ENCODE measurements at places on chromosomes 4 and X.
A peak's percentile ranks its signal among the peaks of the same experiment; 100 is the strongest.

GRCh38 chr4:25481648-25482047 is 104.6 kb downstream of the ANAPC4 start:
- H3K36me3 ChIP-seq, result no peaks in the 10 kb centered on the region
- H3K27me3 ChIP-seq, result peaks cover 10% of the 10 kb centered on the region
- no peak overlapping the region for H3K4me3 ChIP-seq

GRCh38 chr4:176575141-176575730 is 217.5 kb downstream of the VEGFC start:
- H3K27me3 ChIP-seq, result no peaks in the 10 kb centered on the region
- no peaks in the 10 kb centered on the region for H3K36me3 ChIP-seq
- no peak overlapping the region for H3K4me3 ChIP-seq
- no peak for DNase-seq
- H3K4me1 ChIP-seq, result no peaks in the 10 kb centered on the region

GRCh38 chrX:140503238-140503601 is 1.6 kb downstream of the SOX3 start:
- no peak for DNase-seq
- H3K27me3 ChIP-seq, result peaks cover 45% of the 10 kb centered on the region
- H3K27ac ChIP-seq, result peak overlapping the region; percentile 54
- peak overlapping the region; percentile 44 for H3K4me3 ChIP-seq

DNA sequence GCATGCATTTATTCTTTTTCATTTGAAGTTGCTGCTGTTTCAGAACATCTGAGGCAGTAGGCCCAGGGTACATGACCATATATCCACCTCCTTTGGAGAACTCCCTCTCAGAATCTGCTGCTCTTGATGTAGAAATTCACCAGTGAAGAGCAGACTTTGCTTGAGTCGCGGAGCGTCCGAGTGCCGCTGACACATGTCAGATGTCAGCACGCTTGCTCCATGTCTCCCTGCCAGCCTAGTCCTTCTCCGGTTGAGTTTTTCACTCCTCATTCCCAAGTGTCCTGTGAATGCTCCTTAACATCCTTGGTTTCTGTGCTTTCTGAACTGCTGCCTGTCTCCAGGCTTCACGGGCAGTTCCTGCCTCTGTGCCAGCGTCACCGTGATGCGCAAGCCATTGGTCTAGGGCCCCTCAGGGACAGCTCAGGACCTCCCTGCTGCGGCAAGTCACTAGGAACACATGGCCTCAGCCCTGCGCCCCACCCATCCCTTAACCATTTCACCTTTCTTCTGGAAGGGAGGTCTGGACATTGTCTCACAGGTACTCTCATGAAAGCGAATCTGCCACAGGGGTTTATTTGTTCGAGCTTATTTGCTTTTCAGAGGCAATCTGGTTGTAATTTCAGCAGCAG is 93.1 kb upstream of the RBPJ start:
- H3K36me3 ChIP-seq, result no peaks in the 10 kb centered on the region
- no peak overlapping the region for H3K4me3 ChIP-seq
- no peak for DNase-seq
- no peak overlapping the region for H3K27ac ChIP-seq
- H3K27me3 ChIP-seq, result peaks cover 11% of the 10 kb centered on the region

- H3K27ac ChIP-seq, result peak overlapping the region; percentile 96
- DNase-seq, result peak; percentile 46
- no peaks in the 10 kb centered on the region for H3K27me3 ChIP-seq
- peak overlapping the region; percentile 81 for H3K4me3 ChIP-seq
- H3K36me3 ChIP-seq, result peaks cover 10% of the 10 kb centered on the region
These were observed 42.9 kb upstream of the HS3ST1 start for GRCh38 chr4:11471618-11472017.

GRCh38 chr4:22181736-22182135 is 233.2 kb upstream of the KCNIP4 start:
- no peaks in the 10 kb centered on the region for H3K36me3 ChIP-seq
- H3K4me3 ChIP-seq, result no peak overlapping the region
- H3K27ac ChIP-seq, result no peak overlapping the region
- no peaks in the 10 kb centered on the region for H3K27me3 ChIP-seq
- no peak for DNase-seq
- no peaks in the 10 kb centered on the region for H3K4me1 ChIP-seq

DNA sequence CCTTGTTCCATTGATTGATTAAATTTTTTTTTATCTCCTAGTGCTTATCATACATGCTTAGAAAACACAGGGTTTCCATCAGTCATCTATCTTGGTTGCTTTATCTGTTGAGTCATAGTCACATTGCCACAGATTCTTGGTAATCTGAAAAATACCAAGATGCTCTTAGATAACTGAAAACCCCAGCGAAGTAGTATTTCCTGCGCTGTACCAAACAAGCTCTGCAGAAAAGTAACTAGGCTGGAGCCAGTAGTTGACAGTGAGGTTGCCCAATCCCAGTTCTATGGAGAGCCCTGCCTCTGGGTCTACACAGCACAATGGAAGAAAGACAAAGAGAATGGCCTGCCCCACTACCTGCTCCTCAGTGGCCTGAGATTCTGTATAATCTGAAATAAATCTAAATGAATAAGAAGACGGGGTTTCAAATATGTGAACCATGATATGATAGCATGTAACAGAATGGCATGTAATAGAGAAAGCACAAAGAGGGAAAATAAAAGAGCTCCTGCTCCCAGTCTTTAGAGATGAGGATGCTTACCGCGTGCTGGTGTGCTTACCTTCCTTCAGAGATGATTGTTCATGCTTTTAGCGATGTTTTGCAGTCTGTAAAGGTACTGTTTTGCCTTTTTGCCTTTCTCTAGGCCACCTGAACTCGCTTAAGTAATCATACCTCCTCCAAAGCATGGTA is 55.3 kb upstream of the RAPGEF2 start:
- H3K4me1 ChIP-seq, result peaks cover 8% of the 10 kb centered on the region
- no peak for DNase-seq
- H3K27me3 ChIP-seq, result peaks cover 2% of the 10 kb centered on the region
- no peaks in the 10 kb centered on the region for H3K36me3 ChIP-seq

- H3K27me3 ChIP-seq, result peaks cover 10% of the 10 kb centered on the region
- no peaks in the 10 kb centered on the region for H3K4me1 ChIP-seq
- no peaks in the 10 kb centered on the region for H3K36me3 ChIP-seq
- DNase-seq, result no peak
These were observed 106.7 kb upstream of the MSX1 start for GRCh38 chr4:4752576-4753401.
